Fibroblast of skin of abdomen (primary cell): ENCODE measurements at places on chromosomes 16 and 17.

DNA sequence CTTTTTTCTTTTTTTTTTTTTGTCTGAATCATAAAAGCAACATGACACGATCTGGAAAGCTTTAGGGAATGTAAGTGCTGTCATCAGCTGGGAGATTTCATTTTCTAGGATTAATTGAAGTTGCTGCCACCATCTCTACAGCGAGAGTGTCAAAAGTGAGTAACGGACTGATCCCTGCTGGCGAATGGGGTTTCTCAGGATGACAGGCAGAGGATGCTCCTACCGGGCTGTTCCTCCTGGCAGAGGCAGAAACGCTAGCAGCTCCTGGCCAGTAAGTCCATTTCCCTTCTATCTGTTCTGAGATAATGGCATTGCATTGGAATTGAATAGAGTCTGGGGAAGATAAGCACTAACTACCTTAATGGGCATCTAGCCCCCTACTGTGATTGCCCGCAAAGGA is 80.5 kb upstream of the KIFC3 start:
- DNase-seq, result peak; percentile 49

GRCh38 chr17:31740611-31741082 is 118.4 kb downstream of the COPRS start:
- peak; percentile 97 for DNase-seq

DNA sequence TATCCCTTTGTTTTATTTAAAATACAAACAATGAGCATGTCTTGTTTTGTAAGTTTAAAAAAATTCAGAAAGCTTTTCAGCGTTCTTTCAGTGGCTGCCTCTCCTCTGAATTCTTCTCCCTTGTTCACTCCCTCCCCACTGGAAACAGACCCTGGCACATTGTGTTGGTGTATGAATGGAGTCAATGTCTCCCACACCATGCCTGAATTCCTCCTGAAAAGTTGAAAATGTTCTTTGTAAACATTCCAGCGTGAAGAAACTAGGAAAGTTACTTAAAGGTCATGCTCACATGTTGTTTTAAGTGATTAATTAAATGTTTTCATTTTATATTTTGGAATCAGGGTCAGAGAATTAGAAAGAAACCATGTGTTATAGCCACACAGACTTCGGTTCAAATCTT is 136.9 kb upstream of the DYNLRB2 start:
- DNase-seq, result no peak

- DNase-seq, result no peak
Measured at GRCh38 chr16:47728205-47728604, 267.1 kb downstream of the PHKB start.

DNA sequence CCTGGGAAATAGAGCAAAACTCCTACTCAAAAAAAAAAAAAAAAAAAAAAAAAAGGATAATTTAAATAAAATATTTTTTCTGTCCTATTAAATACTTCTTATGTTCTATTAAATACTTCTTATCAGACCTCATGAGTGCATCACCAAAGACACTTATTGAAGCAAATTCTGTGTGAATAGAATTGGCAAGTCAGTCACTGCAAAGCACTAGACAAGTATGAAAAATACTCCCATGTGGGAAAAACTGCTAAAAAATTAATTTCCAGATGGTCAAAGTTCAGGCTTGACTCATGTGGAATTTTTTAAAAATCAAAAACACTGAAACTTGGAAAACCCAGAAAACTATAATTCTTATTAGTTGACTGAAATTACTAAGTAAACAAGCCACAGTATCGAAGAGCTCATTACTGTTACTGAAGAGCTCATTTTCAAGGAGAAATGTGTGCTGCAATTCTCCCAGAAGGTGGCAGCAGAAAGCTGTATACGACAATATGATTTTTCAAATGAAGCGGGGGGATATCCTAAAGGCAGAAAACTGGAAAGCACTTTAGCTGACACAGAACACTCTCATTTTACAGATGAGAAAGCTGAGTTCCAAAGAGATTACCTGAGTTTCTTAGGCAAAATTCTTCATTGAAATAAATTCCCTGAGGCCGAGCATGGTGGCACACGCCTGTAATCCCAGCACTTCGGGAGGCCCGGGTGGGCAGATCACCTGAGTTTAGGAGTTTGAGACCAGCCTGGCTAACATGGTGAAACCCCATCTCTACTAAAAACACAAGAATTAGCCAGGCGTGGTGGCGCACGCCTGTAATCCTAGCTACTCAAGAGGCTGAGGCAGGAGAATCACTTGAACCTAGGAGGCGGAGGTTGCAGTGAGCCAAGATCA is 15.9 kb upstream of the FBXO47 start:
- DNase-seq, result peak; percentile 71
